ENCODE measurements at places on chromosomes 5 and 9. TPM values are rescaled to one million over a fixed set of nuclear protein-coding genes. Genes with fewer than 3 reads are reported as not detected.
A peak's percentile ranks its signal among the peaks of the same experiment; 100 is the strongest.

The SLC2A8 gene
- total RNA-seq: 10.2 TPM

The IL7R gene
- 0.25 TPM for total RNA-seq

The PAPPA gene
- total RNA-seq: under 0.01 TPM

The TMEM267 gene
- total RNA-seq: 4.6 TPM

The PTPRD gene
- 1.8 TPM for total RNA-seq

The CCNG1 gene
- total RNA-seq: 300 TPM

The C5 gene
- total RNA-seq: 1.6 TPM

The LRRC14B gene
- not detected for total RNA-seq

The MYMK gene
- not detected for total RNA-seq

The SOHLH1 gene
- total RNA-seq: not detected

The BTNL8 gene
- 0.13 TPM for total RNA-seq

The IL9 gene
- not detected for total RNA-seq

- DNase-seq: no peak
Measured at GRCh38 chr9:1253064-1253979, 203.2 kb downstream of the DMRT2 start.

- DNase-seq: peak; percentile 36
Measured at GRCh38 chr5:80238778-80239679, 16.8 kb downstream of the SERINC5 start.

- DNase-seq: no peak
Measured at GRCh38 chr9:131092548-131093440, 3.5 kb upstream of the AIF1L start.

DNA sequence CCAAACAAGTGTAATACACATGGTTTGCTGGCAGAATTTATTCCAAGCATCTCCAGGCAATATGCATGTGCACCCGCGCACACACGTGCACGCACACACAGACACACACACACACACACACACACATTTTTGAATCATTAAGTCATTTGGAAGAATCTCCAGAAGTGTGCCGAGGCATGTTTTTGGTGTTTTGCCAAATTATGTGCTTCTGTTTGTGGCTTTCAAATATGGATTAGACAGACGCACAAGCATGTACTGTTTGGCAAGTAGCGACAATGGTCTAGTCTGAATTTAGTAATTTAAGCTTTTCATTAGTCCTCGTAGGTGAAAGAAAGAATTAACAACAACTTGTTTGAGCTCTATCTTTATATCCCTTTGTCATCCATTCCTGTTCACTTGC lies 36.7 kb downstream of the NFIB start:
- peak; percentile 78 for DNase-seq

- DNase-seq: no peak
Measured at GRCh38 chr9:80383331-80383730, 811.6 kb downstream of the TLE4 start.

DNA sequence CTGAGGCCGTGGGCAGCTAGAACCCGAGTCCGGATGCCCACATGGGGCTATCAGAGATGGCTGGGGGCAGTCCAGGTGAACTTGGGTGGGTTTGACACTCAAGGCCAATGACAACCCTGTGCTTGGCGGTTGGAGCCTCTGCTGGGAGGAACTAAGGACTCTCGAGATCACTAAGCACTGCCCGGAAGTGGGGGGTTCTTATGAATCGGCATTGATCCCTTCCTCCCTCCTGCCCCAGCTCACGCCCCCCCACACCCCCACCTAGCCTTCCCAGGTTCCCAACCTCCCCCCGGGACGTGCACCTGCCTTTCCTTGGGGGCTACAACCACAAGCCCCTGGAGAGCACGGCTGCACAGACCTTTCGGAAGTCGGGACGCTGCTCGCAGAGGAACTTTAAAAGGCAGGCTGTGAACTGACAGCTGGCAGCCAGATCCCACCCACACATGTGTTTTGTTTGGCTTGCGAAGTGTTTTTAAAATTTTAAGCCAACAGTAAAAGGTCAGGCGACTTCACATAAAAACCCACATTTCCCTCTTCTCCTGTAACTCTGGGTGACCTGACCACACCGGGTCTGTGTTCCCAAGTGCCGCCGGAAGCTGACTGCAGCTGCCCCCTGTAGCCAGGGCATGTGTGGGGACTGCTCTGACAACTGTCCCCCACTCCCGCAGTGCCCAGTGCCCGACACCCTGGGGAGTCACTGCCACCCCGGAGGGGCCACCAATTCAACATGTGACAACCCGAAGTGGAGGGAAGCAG lies 5.1 kb upstream of the RALGDS start:
- peak; percentile 93 for DNase-seq

GRCh38 chr5:172762214-172763119 lies 8.5 kb downstream of the DUSP1 start:
- no peak for DNase-seq

DNA sequence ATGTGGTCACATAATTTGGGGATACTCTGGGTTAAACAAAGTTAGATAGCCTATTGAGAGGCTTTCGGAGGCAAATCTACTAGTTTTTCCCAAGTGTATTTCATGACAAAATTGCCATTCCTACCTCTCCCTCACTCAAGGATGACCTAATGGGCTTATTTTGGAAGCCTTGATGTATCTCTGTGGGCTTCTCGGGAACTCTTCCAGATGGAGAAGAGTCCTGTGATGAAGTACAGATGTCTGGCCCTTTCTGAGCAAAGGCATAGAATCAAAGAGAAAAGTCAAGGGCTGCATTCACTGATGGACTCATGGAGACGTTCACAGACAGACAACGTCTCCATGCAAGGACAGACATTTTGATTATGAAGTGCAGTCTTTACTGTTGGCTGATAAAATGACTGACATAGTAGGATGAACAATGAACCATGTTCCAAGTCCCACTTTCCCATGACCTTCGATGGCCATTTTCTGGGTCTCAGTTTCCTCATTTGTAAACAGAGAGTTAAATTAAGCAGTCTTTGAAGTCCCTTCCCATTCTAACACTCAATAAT lies 347.2 kb upstream of the CD180 start:
- no peak for DNase-seq

GRCh38 chr9:3650994-3651622 lies 125.3 kb upstream of the RFX3 start:
- DNase-seq: no peak

DNA sequence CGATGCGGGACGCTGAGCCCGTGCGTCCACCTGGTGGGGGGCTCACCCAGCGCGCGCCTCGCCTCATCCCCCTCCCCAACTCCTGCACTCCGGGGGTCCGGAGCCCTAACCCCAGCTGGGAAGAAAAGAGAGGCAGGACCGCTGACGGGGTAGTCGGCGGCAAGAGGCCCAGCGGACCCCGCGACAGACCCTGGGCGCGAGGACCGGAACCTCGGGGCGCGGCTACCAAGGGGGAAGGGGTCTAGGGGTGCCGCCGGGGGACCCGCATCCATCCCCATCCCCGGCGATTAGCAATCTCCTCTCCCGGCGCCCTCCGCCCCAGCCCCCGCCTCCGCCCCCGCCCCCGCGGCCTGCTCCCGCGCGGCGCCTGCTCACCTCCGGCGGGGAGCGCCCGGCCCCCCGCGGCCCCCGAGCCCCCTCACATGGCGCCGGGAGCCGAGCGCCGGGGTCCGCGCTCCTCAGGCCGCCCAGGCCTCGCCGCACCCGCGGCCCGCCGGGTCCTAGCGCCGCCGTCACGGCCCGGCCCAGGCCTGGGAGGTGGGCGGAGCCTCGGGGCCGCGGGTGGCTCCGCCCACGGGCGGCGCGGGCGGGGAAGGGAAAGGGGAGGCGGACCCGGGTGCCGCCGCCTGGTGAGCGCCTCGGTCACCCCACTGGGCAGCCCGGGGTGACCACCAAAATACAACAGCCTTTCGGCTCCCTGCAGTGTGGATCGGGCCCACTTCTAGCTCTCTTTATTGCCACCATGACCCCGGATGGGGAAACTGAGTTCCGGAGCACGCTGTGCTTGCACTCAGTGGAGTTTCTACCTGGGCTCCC lies at the start of gene ST6GALNAC6:
TSS of gene ST6GALNAC6 (minus strand) at position 476 of the 816 bp plus-strand sequence. CDS start 1,622 bp downstream, outside the sequence.
- peak; percentile 78 for DNase-seq

DNA sequence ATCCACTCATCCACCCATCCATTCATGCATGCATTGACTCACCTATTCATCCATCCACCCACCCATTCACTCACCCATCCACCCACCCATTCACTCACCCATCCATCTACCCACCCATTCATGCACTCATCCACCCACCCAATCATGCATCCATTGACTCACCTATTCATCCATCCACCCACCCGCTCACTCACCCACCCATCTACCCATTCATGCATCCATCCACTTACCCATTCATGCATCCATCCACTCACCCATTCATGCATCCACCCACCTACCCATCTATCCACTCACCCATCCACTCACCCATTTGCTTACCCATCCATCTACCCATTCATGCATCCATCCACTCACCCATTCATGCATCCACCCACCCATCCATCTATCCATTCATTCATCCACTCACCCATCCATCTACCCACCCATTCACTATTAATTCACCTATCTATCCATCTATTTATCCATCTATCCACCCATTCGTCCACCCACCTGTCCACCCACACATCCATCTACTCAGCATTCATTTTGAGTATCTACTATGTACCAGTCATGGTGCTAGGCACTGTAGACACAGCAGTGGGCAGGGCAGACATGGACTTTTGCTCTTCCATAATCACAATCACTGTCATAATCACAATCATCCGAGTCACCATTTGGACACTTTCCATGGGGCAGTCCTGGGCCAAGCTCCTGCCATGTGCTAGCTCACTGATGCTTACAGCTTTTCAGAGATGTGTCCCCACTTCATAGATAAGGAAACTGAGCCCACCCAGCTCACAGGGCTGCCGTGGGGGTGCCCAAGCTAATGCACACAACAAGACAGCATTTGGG lies 34.4 kb downstream of the HMCN2 start:
- DNase-seq: no peak

GRCh38 chr5:3025392-3025791 lies 273.9 kb upstream of the IRX2 start:
- no peak for DNase-seq

GRCh38 chr5:58188262-58188651 lies 271.6 kb downstream of the PLK2 start:
- DNase-seq: peak; percentile 78

DNA sequence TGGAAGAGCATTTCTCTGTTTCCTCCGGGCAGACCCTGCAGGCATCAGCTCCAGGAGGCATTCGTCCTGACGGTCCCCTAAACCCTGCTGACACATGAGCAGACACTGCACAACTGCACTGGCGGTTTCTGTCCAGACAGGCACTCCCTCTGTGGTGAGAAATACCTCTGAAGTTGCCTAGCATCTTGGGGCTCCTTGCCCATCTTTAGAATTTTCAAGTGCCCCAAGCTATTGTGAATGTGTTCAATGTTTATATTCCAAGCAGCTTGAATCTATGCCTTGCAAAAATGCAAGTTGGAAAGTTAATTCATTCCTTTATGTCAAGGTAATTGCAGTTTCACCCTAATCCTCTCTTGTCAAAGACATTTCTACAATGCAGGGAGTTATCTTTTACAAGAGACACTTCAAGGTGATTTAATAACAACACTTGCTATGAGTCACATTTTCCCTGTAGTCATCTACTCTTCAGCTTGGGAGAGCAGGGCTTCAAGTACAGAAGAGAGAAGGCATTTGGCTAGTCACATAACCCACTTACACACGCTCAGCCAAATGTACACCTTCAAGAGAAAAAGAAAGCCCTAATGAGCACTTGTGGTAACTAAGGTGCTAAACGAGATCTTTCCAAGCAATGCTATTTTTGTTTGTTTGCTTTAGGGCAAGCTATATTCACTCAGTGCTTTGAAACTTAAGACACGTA lies 302.5 kb downstream of the MLLT3 start:
- DNase-seq: no peak

- DNase-seq: no peak
Measured at GRCh38 chr5:149210968-149211490, 60.6 kb upstream of the AFAP1L1 start.

- DNase-seq: peak; percentile 26
Measured at GRCh38 chr5:10913841-10914240, 152.8 kb upstream of the DAP start.

- no peak for DNase-seq
Measured at GRCh38 chr5:5585751-5586341, 163.4 kb downstream of the ICE1 start.

- DNase-seq: no peak
Measured at GRCh38 chr5:87027570-87027969, 240.1 kb upstream of the RASA1 start.

DNA sequence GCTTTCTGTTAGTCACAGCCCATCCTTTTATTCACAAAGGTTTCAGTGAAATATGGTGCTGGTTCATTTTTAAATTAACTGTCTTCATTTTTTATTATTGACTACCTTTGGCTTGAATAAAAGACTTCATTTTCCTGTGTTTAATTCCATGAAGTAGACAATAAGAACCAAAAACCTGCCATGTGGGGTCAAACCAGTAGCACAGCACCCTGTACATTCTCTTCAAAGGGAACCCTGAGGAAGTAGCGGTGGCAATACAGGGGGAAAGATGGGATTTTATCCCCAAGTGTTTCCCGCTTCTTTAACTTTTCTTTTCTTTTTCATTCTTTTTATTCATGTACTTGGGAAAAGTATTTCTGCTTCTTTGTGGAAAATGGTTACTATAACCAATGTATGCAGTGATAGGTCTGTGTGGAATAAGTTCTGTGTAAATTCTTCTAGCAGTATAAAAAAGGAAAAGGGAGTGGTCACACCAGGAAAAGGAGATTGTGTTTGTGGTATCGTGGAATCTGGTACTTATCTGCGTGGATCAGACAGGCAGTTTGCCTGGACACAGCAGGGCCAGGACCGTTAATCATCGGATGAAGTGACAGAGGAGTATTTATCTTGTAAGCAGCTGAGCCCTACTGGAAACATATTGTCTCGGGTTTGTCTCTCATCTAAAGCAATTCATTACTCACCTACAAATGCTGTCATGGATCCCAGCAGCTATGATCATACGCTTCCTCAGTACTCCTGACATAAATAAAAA lies 94.2 kb downstream of the PPIC start:
- DNase-seq: no peak

DNA sequence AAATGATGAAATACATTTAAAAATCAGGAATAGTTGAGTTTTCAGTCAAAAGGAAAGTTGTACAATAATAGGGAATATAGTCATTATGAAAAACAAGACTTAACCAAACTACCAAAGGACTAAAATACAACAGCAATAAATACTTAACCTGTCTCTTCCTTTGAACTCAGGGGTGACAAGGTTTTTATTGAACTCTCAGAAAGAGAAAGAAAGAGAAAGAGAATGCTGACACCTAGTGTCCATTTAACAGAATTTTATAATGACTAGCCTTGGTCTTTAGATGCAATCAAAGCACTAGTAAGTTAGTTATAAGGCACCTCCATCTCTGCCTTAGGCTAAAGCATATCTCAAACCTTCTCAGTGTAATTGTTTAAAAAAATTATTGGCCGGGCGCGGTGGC lies 47.5 kb downstream of the UIMC1 start:
- DNase-seq: peak; percentile 51

- no peak for DNase-seq
Measured at GRCh38 chr9:33472881-33473615, 676 bp downstream of the NOL6 start.

GRCh38 chr9:79257228-79257781 lies 314.5 kb upstream of the TLE4 start:
- DNase-seq: no peak

DNA sequence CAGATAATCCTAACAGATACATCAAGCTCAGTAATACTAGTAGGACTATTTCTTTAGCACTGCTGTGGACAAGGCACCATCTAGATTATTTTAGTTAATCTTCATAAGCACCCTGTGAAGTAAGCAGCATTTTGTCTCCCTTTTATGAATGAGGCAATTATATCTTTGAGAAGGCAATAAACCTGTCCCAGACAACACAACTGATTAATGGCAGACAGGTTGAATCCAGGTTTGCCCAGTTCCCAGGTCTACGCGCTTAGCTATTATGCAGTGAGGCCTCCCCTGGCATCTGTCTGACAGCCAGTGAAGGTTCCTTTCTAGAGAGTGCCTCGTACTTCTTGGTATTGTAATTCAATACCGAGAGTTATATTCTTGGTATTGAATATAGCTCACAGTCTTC lies 9.7 kb upstream of the LVRN start:
- no peak for DNase-seq
